ENCODE measurements at places on chromosomes 7 and 10.

- no peak for DNase-seq
Observed at GRCh38 chr7:74325210-74325565, 36.0 kb downstream of the CLIP2 start.

DNA sequence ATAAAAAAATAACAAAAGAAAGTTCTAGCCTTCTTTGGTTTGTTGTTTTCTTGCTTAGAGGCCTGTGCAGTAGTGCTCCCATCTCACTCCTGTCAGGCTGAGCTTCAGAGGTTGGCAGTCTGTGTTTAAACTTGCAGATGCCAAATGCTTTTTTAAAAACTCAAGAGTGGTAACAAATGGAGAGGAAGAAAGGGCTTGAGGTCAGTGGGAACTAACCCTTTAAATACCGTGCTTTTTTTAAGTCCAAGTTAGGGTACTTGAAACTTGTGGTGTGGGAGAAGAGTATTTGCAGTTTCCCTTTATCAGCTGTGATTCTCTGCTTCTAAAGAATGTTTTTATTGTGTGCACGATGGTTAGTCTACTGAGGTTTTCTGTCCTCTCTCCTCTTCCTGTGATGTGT lies 29.4 kb downstream of the ZRANB1 start:
- DNase-seq = no peak

DNA sequence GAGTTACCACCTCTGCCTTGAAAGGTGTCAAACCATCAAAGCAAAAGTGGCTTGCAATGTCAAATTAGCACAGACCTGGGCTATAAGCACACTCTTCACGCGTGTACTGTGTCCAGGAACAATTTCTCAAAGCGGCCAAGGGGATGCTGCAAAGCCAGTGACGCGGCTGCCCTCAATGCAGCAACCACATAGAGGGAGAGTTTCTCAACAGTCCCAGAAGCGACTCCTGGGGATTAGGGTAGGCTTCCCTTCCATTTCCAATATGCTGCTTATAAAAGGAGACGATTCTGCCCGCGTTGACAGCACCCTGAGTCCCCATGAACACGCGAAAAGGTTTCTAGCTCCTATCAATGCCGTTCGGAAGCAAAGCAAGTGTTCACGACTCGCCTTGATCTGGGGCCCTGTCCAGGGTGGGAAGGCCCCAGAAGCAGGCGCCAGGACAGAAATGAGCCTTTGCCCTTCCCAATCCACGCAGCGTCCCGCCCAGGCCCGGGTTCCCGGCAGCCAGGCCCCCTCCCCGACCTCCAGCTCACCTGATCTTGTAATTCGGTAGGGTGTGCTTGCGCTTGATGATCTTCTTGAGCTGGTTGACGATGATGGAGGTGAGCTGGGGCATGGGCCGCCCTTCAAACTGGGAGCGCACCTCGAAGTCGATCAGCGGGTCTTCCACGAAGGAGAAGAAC lies 1.3 kb downstream of the PDZD8 start:
- no peak for DNase-seq

GRCh38 chr10:87844837-87845623 lies 18.3 kb downstream of the KLLN start:
- DNase-seq = no peak

DNA sequence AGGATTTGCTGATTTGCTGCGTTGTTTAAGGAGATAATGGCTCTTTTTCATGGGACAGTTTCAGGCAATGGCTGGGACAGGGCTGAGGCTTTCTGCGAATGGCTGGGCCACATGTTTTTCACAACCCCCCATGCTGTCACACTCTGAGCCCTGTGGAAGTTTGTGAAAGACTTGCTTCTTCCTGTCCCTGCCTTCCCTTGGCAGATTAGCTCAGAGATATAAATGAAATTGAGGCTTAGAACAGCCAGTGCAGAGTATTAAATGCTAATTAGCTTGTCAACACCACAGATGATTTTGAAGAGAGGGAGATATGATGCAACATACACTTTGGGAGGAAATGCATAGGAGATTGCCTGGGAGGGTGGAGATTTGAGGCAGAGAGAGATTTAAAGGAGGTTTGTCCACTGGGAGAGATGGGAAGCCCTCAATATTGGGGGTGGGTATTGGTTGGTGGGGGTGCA lies 232.0 kb downstream of the SH2D4B start:
- DNase-seq = no peak

DNA sequence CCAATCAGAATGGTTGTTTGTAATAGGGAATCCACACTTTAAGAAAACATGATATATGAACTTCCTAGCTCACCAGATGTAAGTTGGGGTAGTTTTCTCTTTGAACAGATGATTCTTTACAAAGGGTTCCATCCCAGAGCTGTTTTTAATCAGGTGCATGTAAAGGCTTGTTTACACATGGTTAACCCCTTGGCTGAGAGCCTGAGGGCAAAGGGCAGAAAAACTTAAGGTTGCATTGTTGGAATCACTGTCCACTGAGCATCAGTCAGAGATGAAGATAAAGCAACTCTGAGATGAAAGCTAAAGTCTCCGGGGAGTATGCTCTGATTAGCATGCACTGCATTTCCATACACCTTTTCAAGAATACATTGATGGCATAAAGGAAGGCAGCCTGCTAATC lies 518.2 kb downstream of the SORCS3 start:
- DNase-seq = no peak

- peak; percentile 17 for DNase-seq
Observed at GRCh38 chr7:157568770-157569584, 232.2 kb downstream of the DNAJB6 start.

Measured in stimulated activated CD8-positive, alpha-beta memory T cell treated with anti-CD3 and anti-CD28 coated beads, Interleukin-2, amount 100 ng/mL, for 1 hour (primary cell).